ENCODE measurements at places on chromosomes 1 and 21. TPM values are rescaled to one million over a fixed set of nuclear protein-coding genes. Genes with fewer than 3 reads are reported as not detected.

GRCh38 chr1:199204231-199204630 is 565.4 kb downstream of the PTPRC start:
- no peak for DNase-seq

GRCh38 chr1:159201642-159202041 is 3.0 kb upstream of the ACKR1 start:
- no peak for DNase-seq

- no peak for DNase-seq
Observed at GRCh38 chr1:80994934-80995333, 805.8 kb upstream of the ADGRL2 start.

DNA sequence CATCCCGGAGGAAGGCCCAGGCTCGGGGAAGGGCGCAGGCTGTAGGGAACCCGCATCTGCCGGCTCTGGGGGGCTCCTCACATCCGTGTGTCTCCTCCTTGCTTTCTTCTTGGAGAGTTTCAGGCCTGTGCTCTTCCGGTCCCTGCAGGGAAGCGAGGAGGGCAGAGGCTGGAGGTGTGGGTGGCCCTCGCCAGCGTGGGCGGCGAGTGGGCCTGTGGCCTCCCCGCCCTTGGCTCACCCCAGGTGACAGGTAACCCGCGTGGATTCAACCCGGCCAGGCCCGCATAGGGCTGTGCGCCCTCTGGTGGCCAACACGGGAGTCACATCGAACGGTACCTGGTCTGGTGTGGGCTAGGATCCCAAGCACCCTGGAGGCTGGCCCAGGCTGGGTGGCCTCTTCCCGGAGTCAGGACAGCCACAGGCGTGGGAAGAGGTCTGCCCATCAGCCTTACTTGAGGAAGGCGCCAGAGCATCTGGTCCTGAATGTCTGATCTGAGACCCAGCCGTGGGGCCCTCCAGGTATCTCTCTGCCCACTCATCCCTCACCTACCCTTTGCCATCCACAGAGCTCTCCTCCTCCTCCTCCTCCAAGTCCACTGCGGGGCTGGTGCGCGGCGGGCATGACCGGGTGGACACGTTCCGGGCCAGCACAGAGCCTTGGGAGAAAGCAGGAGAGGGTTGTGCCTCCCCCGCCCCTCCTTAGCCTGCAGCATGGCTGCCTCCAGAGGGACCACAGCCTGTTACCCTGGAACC is 9.6 kb upstream of the TNFRSF25 start:
- DNase-seq = peak; percentile 14

DNA sequence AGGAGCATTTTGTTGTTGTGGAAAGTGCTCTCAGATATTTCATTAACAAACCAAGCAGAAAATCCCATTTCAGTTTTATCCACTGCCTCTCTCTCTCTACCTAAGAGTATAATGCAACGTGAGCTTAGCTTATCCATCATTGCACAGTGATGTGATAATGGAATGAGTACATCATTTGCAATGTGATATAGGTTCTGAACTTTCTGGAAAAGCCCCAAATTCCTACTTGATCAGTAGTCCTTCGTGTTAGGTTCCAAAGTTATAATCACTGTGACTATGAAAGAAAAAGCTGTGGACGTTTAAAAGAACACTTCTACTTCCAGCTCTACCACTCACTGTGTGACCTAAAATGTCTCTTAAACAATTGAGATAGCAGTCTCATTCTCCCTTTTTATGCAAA is 76.4 kb upstream of the PRMT6 start:
- no peak for DNase-seq

The DYRK3 gene
- total RNA-seq = 46.2 TPM

The AGBL4 gene
- not detected for total RNA-seq

The C1orf94 gene
- not detected for total RNA-seq

All from fibroblast of villous mesenchyme (primary cell).